Hepatic stellate cell (primary cell): ENCODE measurements at places on chromosomes 5 and 9.

- DNase-seq: no peak
Observed at GRCh38 chr5:96994493-96994892, 58.6 kb downstream of the LNPEP start.

GRCh38 chr9:123326662-123327093 is 29.3 kb upstream of the CRB2 start:
- no peak for DNase-seq

- no peak for DNase-seq
Observed at GRCh38 chr5:108637134-108637533, 110.6 kb upstream of the FER start.

GRCh38 chr9:103730866-103731265 is 363.2 kb upstream of the SMC2 start:
- no peak for DNase-seq

GRCh38 chr5:37668524-37669047 is 171.3 kb downstream of the GDNF start:
- DNase-seq: peak; percentile 73

DNA sequence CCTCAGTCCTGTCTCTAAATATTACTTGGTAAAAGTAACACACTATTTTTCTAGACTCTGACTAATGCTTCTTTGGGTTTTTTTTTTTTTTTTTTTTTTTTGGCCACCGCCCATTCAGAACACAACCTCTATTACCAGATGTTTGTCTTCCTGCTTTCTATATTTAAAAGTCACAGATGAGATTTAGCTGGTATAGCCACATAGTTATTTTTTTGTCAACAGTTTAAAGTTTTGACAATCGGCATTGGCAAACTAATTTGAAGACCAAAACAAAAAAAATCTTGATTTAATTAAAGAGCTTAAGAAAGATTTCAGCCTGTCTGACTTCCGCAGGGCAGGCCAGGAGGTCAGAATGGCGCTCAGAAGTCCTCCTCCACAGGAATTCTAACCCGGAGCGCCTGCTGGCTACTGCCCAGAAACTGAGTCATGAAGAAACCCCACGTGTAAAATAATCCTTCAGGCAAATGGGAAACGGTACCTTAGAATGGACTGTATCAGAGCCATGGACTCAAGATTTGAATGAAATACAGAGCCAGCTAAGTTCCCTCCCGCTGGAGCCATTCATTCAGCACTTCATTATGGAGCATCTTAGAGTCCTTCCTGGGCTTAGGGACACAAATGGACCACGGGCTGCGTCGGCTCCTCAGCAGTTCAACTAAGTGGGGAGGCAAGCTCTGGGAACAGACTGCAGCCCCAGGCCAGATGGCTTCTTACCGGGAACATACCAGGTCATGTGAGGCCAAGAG is 55.6 kb downstream of the PTPDC1 start:
- DNase-seq: peak; percentile 92

DNA sequence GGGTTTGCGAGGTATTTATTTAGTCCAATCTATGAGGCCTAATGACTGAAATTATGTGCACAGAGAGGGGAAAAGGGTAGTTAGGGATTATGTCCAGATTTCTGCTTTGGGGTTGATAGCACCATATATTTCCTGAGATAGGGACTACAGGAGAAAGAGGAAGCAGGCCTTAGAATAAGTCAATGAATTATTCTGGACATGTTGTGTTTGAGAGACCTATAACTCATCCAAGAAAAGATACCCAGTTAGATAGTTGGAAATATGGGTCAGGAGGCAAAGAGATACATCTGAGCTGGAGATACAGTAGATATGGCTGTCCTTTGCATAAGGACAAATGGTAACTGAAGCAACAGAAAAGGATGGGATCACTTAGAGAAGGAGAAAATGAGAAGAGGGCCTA is 53.1 kb downstream of the NR3C1 start:
- no peak for DNase-seq

- peak; percentile 12 for DNase-seq
Observed at GRCh38 chr5:168851902-168852321, 272.7 kb upstream of the PANK3 start.

GRCh38 chr5:14125262-14125661 is 17.9 kb upstream of the TRIO start:
- DNase-seq: no peak

DNA sequence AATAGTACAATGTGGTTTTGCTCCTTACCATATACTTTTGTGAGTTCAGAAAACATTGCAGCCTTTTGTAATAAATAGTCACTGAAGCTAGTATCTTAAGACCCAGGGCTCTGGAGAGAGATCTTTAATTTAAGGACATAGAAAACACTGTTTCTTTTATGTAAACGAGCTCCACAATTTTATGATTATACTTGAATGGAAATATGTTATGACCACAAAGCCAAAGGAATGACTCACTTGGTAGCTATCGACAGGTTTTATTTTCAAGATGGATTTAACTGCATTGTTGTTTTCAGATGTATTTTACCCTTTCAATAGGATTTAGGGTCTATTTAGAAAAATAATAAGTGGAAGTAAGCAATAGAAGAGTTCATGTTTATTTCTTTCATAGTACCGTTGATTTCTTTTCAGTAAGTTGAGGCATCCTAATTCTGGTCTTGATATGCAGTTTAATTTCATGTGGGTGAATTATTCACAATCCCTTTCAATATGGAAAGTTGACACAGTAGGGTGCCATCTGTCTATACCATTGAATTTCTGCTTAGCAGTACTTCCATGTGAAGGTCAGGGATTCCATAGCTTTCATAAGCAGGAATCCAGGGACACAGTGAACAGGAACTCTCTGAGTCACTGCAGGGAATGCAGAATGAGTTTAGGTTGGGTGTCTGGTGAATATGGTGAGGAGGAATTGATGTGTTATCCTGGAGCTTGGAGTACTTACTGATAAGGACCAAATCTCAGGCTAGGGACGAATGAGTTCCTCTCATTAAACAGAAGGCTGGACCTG is 157.6 kb downstream of the CD180 start:
- DNase-seq: peak; percentile 35

DNA sequence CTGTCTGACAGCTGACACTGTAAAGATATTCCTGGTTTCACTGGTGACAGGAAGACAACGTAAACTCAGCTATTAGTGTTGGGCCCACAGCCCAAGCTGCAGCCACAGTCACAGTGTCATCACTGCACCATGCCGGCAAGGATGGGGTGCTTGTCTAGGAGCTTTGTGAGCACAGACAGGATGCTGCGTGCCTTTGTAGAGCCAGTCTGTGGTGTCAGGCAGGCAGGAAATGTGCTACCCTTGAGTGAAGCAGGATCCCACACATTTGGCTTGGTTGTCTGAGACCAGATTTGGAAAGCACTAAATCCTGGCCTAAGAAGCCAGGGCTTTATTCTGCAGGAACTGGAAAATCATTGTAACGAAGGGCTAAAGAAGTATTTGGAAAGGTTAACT is 121.6 kb upstream of the ADAMTS16 start:
- no peak for DNase-seq

DNA sequence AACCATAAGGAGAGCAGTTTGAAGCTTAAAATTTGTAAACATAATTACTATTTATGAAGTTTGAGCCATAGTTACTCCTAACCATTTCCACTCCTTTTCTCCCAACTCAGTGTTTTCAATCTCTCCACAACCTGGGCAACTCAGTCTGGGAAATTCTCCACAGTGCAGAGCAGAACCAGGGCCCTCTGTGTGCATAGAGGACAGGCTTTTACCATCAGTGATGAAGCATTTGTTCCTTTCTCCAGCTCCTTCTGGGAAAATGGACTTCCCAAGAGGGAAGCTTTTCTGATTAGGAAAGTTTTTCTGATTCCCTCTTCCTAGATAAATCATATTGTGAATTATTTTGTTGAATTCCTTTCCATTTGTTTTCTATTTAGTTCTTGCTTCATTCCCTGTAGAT is 132.3 kb upstream of the MPDZ start:
- no peak for DNase-seq

DNA sequence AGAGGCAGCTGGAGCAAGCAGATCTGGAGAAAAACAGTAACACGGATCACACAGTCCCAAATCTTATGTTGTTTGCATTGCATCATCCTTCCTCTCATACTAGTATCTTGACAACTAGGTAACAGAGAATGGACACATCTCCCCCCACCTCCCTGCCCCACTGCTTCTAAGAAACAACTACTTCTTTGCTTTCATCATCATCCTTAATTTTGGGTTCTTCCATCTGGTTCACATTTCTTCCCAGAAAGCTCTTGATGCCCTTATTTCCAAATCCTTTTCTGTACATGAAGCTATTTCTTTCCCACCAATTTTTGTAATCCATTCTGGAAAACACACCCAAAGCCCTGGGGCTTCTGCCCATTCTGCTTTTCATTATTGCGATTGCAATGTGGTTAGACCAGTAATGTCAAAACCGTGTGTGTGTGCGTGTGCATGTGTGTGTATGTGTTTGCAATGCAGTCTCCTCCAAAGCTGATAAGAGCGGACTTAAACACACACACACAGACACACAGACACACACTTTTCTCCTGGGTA is 254.7 kb upstream of the SLC30A5 start:
- DNase-seq: no peak

DNA sequence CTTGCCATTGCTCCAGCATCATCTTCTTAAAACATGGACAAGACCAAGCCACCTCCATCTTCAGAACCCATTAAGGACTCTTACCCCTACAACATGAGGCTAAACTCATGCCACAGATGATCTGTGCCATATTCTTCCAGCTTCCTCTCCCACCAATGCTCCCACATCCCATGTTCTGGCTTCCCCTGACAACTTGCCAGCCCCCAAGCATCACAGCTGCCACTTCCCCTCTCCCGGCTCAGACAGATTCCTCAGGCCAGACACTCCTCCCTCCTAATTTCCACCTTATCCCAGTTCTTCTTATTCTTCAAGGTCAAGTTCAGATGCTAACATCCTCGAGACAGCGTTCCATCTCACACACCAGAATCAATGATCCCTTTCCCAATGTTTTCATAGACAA is 57.8 kb downstream of the ANKH start:
- DNase-seq: no peak

GRCh38 chr9:37949576-37949975 is 45.6 kb upstream of the SLC25A51 start:
- DNase-seq: peak; percentile 59

- peak; percentile 75 for DNase-seq
Observed at GRCh38 chr5:109455598-109456096, 45.9 kb upstream of the PJA2 start.

- DNase-seq: no peak
Observed at GRCh38 chr5:5364932-5365331, 57.5 kb upstream of the ICE1 start.

GRCh38 chr5:79488775-79489174 is 25.2 kb downstream of the HOMER1 start:
- DNase-seq: no peak

GRCh38 chr9:88587182-88587581 is 52.2 kb downstream of the NXNL2 start:
- no peak for DNase-seq

GRCh38 chr5:107783551-107783950 is 112.8 kb upstream of the EFNA5 start:
- DNase-seq: no peak
